Immature natural killer cell (primary cell): ENCODE measurements at places on chromosomes 11 and 22.

GRCh38 chr11:95266751-95267374 is 35.9 kb upstream of the SESN3 start:
- H3K27ac ChIP-seq: no peak overlapping the region
- no peak for DNase-seq
- H3K36me3 ChIP-seq: no peaks in the 10 kb centered on the region
- H3K4me1 ChIP-seq: peaks cover 4% of the 10 kb centered on the region
- peaks cover 3% of the 10 kb centered on the region for H3K27me3 ChIP-seq

DNA sequence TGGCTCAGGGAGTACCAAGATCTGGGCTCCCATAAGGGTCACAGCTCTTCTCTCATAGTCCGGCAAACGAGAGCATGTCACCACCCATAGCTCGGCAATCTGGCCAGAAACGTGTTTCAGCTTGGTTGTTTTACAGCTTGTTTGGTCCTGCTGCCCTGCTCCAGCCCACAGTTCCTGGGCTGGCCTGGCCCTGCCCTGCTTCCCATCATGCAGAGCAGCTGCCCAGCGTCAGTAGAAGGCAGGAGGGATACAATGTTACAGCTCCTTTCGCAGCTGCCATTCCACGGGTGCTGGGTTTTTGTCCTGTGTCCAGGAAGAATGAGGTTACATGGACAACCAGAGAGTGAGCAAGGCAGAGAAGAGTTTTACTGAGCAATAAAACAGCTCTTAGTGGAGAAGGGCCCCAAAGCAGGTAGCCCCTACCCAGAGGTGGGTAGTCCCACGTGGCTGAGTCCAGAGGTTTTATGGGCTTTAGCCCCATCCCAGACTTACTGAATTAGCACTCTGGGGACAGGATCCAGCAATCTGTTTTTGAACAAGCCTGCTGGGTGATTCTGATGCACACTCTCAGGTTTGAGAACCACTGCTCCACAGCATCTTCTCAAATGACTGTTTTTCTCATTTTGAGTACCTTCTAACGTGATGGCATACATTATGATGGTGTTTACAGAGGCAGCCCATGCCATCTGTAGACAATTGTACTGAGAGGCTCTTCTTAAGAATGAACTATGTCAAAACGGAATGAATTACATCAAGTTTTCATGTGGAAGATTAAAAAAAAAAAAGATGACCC is 5.8 kb upstream of the MS4A18 start:
- H3K27me3 ChIP-seq: peaks cover 2% of the 10 kb centered on the region
- no peaks in the 10 kb centered on the region for H3K4me1 ChIP-seq
- H3K36me3 ChIP-seq: no peaks in the 10 kb centered on the region
- no peak overlapping the region for H3K4me3 ChIP-seq
- no peak for DNase-seq

- H3K36me3 ChIP-seq: no peaks in the 10 kb centered on the region
- no peak overlapping the region for H3K27ac ChIP-seq
- no peaks in the 10 kb centered on the region for H3K4me1 ChIP-seq
Observed at GRCh38 chr22:45096256-45096907, 67.3 kb upstream of the NUP50 start.

GRCh38 chr11:104259121-104259610 is 95.2 kb upstream of the PDGFD start:
- no peak for DNase-seq
- H3K4me1 ChIP-seq: no peaks in the 10 kb centered on the region
- no peaks in the 10 kb centered on the region for H3K27me3 ChIP-seq
- H3K27ac ChIP-seq: no peak overlapping the region
- no peak overlapping the region for H3K4me3 ChIP-seq

DNA sequence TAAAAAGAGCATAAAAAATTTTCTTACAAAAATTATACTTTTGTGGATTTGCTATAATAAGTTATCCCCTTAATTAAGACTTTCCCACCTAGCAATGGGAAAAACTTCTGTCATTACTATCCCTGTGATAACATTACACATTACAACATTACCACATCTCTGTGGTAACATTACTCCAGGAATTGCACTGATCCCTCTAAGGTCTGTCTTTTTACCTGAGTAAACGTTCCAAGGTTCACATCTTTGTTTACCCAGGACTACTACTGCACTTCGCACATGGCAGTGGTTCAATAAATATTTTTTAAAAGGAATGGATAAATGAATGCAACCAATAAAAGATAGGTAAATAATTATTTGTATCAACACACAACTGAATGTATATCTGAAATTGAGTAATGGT is 92.4 kb upstream of the NOX4 start:
- H3K36me3 ChIP-seq: no peaks in the 10 kb centered on the region
- H3K4me1 ChIP-seq: no peaks in the 10 kb centered on the region
- H3K4me3 ChIP-seq: no peak overlapping the region
- H3K27ac ChIP-seq: no peak overlapping the region

DNA sequence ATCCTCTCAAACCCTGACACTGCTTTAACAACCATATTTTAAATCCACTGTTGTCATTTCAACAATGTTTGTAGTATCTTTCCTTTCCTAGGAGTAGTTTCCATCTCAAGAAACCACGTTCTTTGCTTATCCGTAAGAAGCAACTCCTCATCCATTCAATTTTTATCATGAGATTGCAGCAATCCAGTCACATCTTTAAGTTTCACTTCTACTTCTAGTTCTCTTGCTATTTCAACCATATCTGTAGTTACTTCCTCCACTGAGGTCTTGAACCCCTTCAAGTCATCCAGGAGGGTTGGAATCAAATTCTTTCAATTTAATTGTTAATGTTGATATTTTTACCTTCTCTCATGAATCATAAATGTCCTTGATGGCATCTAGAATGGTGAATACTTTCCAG is 22.4 kb downstream of the CCDC82 start:
- no peak overlapping the region for H3K27ac ChIP-seq
- no peak overlapping the region for H3K4me3 ChIP-seq
- H3K36me3 ChIP-seq: peaks cover 14% of the 10 kb centered on the region
- no peak for DNase-seq
- H3K4me1 ChIP-seq: no peaks in the 10 kb centered on the region
- H3K27me3 ChIP-seq: no peaks in the 10 kb centered on the region
